A673 (cell line): ENCODE measurements at places on chromosomes 3 and 15. TPM values are rescaled to one million over a fixed set of nuclear protein-coding genes. Genes with fewer than 3 reads are reported as not detected.

DNA sequence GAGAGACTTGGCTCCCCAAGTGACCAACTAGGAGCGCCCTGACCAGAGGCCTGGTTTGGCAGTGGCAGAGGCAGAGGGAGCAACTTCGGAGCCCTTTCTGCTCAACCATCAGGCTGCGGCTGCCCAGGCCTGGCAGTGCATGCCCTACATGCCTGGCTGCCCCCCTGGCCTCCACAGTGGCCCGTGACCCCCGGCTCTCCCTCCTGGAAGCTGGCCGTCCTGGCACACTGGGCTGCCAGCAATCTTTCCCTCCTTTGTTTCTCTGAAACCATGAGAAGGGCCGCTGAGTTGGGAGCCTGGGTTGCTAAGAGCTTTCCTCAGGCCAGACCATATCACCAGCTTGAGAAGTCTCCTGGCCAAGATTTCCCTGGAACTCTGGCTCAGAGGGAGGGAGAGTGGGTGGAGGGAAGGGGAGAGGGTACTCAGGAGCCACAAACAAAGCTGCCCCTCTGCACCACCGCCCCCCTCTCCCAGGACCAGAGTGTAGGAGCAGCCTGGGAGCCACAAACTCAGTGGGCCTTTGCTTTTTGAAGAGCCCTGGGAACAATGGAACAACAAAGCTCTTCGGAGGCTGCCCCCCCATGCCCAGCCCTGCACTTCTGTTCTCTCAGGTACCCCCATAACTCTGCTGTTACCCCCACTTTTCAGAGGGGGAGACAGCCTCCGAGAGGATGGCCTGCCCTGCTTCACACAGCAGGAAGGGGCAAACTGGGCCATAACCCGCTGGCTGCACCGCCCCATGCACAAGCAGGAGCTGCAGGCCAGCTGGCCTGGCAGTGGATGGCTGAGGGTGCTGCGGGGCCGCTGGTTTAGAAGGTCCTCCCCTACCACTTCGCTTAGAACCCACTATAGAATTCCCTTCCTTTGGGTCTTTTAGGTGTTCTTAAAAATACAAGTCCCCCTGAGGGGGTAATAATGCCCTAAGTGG, 11.3 kb downstream of the CORO2B start:
- H3K27ac ChIP-seq = no peak overlapping the region
- H3K27me3 ChIP-seq = no peaks in the 10 kb centered on the region
- peaks cover 26% of the 10 kb centered on the region for H3K4me1 ChIP-seq
- no peak overlapping the region for H3K4me3 ChIP-seq

The RGMA gene
- total RNA-seq = 5.0 and 8.3 TPM in 2 replicates

The NEO1 gene
- 63.7 and 72.6 TPM in 2 replicates for total RNA-seq

The XRN1 gene
- total RNA-seq = 26.7 and 32.1 TPM in 2 replicates

The CPA3 gene
- total RNA-seq = not detected in 2 replicates
